Placental pericyte (primary cell): ENCODE measurements at places on chromosomes 12 and 14. TPM values are rescaled to one million over a fixed set of nuclear protein-coding genes. Genes with fewer than 3 reads are reported as not detected.

Gene RPL10L
- total RNA-seq: not detected in 2 replicates

Gene C12orf60
- 0.44 and 0.86 TPM in 2 replicates for total RNA-seq

Gene YEATS4
- total RNA-seq: 15.5 and 21.9 TPM in 2 replicates

Gene KLRC4
- total RNA-seq: not detected in 2 replicates

Gene LBHD2
- total RNA-seq: not detected in 2 replicates

Gene NR1H4
- total RNA-seq: not detected in 2 replicates

Gene RAB5B
- 77.3 and 104 TPM in 2 replicates for total RNA-seq

Gene AQP6
- total RNA-seq: not detected in 2 replicates

Gene FAM222A
- 1.3 TPM in 2 replicates for total RNA-seq

Gene SALL2
- total RNA-seq: 1.6 and 2.6 TPM in 2 replicates

Gene GYS2
- not detected in 2 replicates for total RNA-seq

Gene APPL2
- total RNA-seq: 37.2 and 59.6 TPM in 2 replicates

Gene SLC22A17
- 7.3 and 7.7 TPM in 2 replicates for total RNA-seq

Gene CBLN3
- total RNA-seq: 1.3 and 5.0 TPM in 2 replicates

Gene GLI1
- total RNA-seq: 1.1 and 1.3 TPM in 2 replicates

Gene AGAP2
- total RNA-seq: 0.22 and 0.29 TPM in 2 replicates

Gene FAIM2
- 0.29 and 6.6 TPM in 2 replicates for total RNA-seq

Gene AMIGO2
- total RNA-seq: 62.4 and 77.7 TPM in 2 replicates

Gene GARIN6
- not detected in 2 replicates for total RNA-seq

Gene GPHB5
- not detected in 2 replicates for total RNA-seq

Gene CCDC85C
- 6.1 and 18.8 TPM in 2 replicates for total RNA-seq

Gene RNU4-1
- under 0.01 TPM in 2 replicates for total RNA-seq

Gene RNASE3
- not detected in 2 replicates for total RNA-seq

Gene CLEC2D
- total RNA-seq: 3.5 and 5.4 TPM in 2 replicates

Gene TAS2R50
- total RNA-seq: 3.9 and 4.6 TPM in 2 replicates

Gene TAS2R30
- total RNA-seq: 7.4 and 9.2 TPM in 2 replicates

Gene SOX5
- 20.5 and 22.5 TPM in 2 replicates for total RNA-seq

Gene CD4
- 0.57 and 1.1 TPM in 2 replicates for total RNA-seq

Gene AJUBA
- total RNA-seq: 50.4 and 91.7 TPM in 2 replicates

Gene LRIG3
- 15.3 and 45.2 TPM in 2 replicates for total RNA-seq

Gene SLCO1C1
- total RNA-seq: not detected in 2 replicates

Gene CPM
- 1.5 and 7.3 TPM in 2 replicates for total RNA-seq

Gene SMCO3
- total RNA-seq: not detected in 2 replicates

Gene BDKRB2
- 56.5 and 85.5 TPM in 2 replicates for total RNA-seq

Gene LIMA1
- 85.1 and 157 TPM in 2 replicates for total RNA-seq

Gene TAS2R13
- total RNA-seq: 1.8 and 3.1 TPM in 2 replicates

Gene ZDHHC22
- under 0.01 TPM in 1 of 2 replicates, not detected in the other for total RNA-seq

Gene WIF1
- not detected in 2 replicates for total RNA-seq

Gene LRRC10
- total RNA-seq: not detected in 2 replicates

Gene CNTN1
- total RNA-seq: 0.43 TPM in 1 of 2 replicates, not detected in the other

Gene PTPN21
- 11.6 and 14.5 TPM in 2 replicates for total RNA-seq

Gene ANO2
- not detected in 2 replicates for total RNA-seq

Gene TMEM132D
- not detected in 2 replicates for total RNA-seq

Gene KANSL2
- 34.4 and 46.5 TPM in 2 replicates for total RNA-seq

Gene CDCA3
- total RNA-seq: 0.66 and 43.2 TPM in 2 replicates

Gene DLGAP5
- total RNA-seq: 1.1 and 41.8 TPM in 2 replicates
